Stimulated activated CD8-positive, alpha-beta memory T cell treated with anti-CD3 and anti-CD28 coated beads, Interleukin-2, amount 100 ng/mL, for 1 hour (primary cell): ENCODE measurements at places on chromosomes 3 and 15.

DNA sequence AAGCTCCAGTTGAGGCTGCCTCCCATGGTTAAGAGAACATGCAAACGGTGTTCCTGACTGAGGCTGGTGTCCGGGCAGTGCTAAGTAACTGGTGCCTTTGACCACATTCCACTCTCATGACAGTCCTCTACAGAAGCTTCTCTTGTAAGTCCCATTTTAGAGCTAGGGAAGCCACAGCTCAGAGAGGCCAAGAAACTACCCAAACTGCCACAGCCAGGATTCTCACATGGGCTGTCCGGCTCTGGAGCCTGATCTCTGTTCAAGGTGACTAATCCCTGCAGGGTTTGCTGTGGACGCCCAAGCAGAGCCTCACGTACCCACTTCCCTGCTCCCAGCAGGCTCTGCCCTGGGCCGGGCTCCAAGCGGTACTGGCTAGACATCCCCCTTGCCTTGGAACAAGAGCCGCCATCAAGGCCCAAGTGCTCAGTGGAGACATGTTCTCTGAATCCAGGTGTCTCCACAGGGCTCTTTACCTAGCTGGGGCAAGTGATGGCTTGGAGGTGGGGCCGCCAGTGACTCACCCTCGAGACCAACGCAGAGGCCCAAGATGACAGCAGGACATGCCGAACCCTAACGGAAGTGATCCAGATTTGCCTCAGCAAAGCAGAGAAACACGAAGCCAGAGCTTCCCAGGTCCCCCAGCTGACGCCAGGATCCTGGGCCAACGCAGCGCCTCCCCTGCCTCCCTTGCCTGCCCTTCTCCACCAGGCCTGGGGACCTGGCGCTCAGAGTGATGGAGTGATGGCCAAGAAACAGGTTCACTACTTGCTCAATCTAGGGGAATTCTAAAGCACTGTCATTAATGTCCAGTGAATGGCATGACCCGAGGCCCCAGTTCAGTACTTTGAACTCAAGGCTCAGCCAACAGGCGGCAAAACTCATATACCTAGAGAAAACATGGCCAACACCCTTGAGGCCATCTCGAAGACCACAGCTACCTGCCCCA is 24.4 kb downstream of the KLHL25 start:
- no peak for DNase-seq

GRCh38 chr3:40768046-40768445 is 243.3 kb downstream of the ZNF621 start:
- no peak for DNase-seq

DNA sequence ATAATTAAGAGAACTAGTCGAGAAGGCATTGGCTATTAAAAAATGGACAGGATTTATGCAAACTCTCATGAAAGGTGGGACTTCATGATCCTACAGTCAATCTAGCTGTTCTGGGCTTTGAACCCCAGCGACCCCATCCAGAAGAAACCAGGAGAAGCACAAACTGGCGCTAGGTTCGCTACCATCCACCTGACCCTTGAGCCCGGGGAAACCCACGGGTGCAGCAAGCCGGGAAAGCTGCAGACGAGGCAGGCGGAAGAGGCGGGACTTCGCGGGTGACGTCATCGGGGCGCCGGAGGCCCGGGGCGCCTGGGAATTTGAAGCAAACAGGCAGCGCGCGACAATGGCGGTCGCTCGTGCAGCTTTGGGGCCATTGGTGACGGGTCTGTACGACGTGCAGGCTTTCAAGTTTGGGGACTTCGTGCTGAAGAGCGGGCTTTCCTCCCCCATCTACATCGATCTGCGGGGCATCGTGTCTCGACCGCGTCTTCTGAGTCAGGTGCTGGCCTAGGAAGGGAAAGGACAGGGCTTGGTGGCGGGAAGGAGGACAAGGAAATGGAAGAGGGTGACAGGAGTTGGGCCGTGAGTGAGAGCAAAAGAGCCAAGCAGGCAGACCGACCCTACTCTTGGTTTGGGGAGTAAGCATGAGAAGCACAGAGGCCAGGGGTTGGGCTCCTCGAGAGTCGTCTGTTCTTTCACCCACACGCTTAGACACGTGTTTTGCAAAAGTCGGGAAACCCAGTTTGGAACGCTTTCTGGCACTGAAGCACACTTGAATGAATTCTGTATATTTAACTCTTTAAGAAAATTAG is at the start of gene UMPS:
TSS of gene UMPS (plus strand) at position 324 of the 812 bp plus-strand sequence. CDS start at position 344, 20 bp downstream.
- peak; percentile 88 for DNase-seq

- DNase-seq, result no peak
Measured at GRCh38 chr3:13549623-13550422, 898 bp downstream of the FBLN2 start.

GRCh38 chr3:193548406-193548805 is 6.3 kb downstream of the ATP13A4 start:
- no peak for DNase-seq

- no peak for DNase-seq
Measured at GRCh38 chr15:68483165-68483564, 51.2 kb upstream of the ITGA11 start.

DNA sequence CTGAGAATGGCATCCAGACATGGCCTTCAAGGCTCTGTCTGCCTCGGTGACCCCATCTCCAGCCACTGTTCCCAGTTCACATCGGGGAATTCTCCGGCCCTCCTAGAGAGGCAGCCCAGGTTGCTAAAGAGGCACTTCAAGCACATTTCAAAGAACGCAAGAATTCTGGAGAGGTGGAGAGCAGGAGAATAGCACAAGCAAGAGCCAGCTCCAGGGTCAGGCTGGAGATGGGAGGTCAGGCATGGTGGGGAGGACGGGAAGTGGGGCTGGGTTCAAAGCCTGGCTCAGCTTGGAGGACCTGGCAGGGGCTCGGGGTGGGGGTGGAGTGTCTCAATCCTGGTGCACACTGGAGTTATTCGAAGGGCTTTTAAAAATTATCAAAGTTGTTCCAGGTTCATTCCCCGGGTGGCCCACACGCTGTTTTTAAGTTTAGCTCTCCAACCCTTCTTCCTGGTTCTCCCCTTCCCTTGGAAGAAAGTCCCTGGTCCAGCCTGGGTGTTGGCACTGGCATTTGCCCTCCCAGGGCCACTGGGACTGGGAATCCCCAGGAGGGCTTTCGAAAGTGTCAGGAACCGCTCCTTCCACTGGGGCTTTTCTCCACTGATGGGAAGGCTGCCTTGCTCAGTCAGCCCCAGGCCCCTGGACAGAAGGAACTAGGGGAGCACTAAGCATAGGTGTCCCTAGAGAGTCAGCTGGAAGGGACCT is 35.8 kb downstream of the ZNF710 start:
- DNase-seq, result no peak

DNA sequence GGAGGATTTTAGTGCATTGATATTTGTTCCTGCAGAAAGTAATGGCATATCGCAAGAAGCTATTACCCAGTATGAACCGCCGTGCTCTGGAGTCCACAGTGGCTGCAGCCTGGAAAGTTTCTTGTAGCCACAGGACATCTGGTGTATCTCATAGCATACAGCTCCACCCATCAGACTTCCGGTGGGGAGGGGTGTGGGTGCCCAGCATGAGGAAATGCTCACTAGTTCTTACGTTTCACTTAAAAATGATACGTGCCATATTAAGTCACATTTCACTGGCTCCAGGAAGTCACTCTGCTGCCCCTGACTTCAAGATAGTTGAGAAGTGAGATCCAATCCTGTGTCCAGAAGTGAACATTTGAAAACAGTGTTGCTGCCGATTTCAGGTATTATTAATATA is 990.4 kb downstream of the GBE1 start:
- DNase-seq, result no peak

- DNase-seq, result no peak
Measured at GRCh38 chr3:139597947-139598346, 58.4 kb upstream of the RBP1 start.

GRCh38 chr3:197027896-197028727 is 1.5 kb downstream of the MELTF start:
- no peak for DNase-seq

DNA sequence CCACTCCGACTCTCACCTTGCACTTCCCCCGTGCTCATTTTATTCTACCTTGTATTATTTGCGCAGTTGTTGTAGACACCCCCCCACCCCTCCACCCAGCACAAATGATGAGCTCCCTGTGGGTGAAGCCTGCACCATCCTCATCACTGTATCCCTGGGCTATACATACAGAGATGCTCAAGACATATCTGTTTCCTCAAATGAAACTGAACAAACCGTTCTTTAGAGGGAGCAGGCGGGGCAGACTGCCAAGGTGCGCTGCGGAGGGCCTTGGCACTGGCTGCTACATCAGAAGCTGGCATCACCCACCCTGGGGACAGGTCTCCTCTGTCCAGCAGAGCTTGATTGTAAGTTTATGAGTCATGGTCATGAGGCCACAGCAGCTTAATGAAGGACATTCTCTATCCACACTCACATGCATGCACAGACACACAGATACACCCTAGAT is 29.0 kb downstream of the ADCY5 start:
- no peak for DNase-seq

GRCh38 chr15:38685686-38686339 is 121.2 kb upstream of the RASGRP1 start:
- no peak for DNase-seq

DNA sequence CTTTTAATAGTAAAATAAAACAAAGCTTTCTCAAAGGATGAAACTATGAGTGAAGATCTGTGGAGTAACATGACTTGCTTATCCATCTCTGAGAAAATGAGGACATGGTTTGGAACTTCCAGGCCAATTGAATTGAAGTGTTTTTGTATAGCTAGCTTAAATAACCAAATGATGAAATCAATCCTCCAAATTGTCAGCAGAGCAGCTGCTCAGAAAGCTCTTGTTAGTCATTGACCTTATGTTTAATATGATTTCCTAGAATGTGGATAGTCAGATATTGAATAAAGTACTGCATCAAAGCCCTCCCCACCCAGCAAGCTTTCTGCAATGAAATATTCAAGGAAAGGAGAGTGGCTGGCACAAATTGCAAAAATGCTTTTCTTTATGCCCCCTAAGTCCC is 437.2 kb downstream of the MFSD1 start:
- DNase-seq, result no peak
